RKO (cell line): ENCODE measurements at places on chromosomes 3 and 15.

DNA sequence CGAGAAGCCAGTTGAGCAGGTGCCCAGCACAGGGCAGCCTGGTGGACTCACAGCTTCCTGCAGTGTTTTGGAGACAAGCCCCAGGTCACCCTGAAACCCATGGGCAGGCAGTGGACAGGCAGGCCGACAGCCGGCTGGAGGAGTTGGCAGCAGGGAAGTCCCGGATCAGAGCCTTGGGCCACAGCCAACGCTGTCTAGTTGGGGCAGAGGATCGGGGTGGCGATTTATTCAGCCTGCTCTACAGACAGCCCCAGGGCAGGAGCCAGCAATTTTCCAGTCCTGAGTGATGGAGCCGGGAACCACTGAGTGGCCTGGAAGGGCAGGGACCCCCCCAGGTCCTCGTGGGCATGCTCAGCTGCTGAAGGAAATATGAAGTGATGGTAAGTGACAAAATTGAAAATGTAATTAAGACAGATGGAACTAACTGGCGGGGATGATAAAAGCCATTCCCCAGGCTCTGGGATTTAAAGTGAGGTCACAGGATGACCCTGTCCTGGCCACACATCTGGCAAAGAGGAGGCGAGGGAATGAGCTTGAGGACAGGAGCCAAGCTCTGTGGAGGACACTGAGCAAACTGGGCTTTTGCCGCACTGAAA, 34.4 kb upstream of the TBC1D21 start:
- no peak for DNase-seq

GRCh38 chr3:94065819-94066480, 3.1 kb downstream of the NSUN3 start:
- no peak for DNase-seq

DNA sequence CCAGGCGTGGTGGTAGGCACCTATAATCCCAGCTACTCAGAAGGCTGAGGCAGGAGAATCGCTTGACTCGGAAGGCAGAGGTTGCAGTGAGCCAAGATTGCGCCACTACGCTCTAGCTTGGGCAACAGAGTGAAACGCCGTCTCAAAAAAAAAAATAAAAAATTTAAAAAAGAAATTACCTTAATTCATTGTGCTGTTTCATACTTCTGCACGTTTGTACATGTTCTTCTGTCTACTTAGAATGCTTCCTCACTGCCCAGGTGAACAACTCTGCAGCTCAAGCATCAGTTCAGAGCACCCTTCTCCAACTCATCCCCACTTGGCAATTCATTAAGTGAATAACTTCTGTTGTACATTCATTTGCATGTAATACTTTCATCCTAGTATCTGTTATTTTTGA, 14.0 kb downstream of the CAPN7 start:
- no peak for DNase-seq

DNA sequence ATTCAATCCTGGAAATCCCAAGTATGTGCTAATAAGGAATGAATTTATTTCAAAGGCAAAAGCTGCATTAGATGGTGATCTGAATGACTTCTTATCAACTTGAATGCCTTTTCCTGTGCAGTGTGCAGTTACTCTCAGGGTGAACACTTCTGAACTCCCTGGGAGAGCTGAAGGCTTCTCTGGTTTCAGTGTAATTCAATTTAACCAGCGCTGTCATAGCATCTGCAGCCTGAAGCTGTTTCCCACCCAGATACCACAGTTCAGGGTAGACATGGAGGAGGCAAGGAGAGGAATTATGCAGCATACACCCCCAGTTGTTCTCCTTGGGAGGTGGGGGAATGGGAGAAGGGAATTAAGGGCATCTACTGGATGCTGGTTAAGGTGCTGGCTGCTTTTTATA, 49.1 kb upstream of the PRR23C start:
- DNase-seq = no peak

DNA sequence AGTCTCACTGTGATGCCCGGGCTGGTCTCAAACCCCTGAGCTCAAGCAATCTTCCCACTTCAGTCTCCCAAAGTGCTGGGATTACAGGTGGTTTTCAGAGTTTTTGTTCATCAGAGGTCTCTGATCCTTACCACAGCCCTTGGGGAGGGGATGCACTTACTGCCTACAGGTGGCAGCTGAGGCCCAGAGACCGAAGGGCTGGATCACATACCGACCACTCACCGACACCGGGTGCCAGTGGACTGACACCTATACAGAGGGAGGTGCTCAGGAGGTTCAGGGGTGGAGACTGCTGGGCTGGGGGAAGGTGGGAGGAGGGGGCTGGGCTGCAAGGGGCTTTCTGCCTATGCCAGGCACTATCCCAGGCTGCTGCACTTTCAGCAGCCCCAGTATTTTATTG, 19.5 kb downstream of the DUSP7 start:
- no peak for DNase-seq

GRCh38 chr15:75058127-75058905, 34.9 kb downstream of the PPCDC start:
- DNase-seq = no peak

GRCh38 chr3:194373028-194373427, 3.5 kb upstream of the LRRC15 start:
- no peak for DNase-seq

DNA sequence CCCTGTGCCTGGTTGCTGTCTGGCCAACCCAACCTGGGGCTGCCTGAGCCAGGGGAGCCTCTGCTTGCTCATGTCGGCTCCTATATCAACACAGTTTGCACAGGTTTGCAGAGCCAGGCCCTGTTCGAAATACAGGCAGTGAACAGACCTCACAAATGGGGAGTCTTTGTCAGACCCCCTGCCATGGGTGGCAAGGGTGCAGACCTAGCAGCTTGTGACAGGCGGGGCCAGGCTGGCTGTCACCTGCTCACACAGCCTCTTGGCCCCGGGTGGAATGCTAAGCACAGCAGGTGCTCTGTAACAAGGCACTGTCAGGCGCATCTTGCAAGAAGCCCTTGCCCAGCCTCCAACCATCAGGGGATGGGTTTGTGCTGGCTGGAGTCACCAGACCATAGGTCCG, 47.3 kb downstream of the BDH1 start:
- no peak for DNase-seq

DNA sequence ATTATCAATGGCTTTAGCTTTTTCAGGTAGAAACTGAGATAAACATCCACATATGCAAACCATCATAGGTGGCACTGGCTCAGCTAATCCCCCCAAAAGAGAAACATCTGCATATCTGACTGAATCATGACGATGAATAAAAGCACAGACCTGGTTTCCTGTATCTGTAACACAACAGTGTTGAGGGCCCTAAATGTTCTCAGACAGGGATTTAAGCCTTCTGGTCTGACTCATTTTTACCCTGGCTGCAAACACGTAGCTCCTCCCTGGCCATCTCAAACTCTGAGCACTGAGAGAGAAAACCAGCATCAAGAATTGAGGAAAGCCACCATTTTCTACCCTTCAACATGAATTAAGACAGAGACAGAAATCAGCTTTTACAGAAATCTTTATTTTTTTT, 35.2 kb downstream of the GLB1 start:
- DNase-seq = peak; percentile 17

GRCh38 chr3:27594096-27594690, 110.0 kb upstream of the SLC4A7 start:
- no peak for DNase-seq

GRCh38 chr15:58551764-58552504, 120.1 kb downstream of the LIPC start:
- no peak for DNase-seq

- DNase-seq = no peak
Measured at GRCh38 chr15:51363383-51363782, 21.9 kb downstream of the GLDN start.

GRCh38 chr15:48469681-48470080, 138.5 kb downstream of the DUT start:
- DNase-seq = no peak

- DNase-seq = peak; percentile 24
Measured at GRCh38 chr15:51620641-51621040, 1.9 kb downstream of the DMXL2 start.

GRCh38 chr3:197367081-197367780, 68.8 kb upstream of the DLG1 start:
- DNase-seq = no peak

- no peak for DNase-seq
Measured at GRCh38 chr3:16998236-16998923, 113.6 kb downstream of the PLCL2 start.
